ENCODE measurements at places on chromosomes 3 and 15.

GRCh38 chr3:70028361-70028760 lies 28.8 kb downstream of the SAMMSON start:
- no peak for DNase-seq

GRCh38 chr3:98032904-98033303 lies 2.2 kb downstream of the GABRR3 start:
- no peak for DNase-seq

- DNase-seq = no peak
These were observed 14.5 kb upstream of the ONECUT1 start for GRCh38 chr15:52804526-52805081.

- DNase-seq = no peak
These were observed 65.0 kb downstream of the TRIM69 start for GRCh38 chr15:44801364-44801763.

DNA sequence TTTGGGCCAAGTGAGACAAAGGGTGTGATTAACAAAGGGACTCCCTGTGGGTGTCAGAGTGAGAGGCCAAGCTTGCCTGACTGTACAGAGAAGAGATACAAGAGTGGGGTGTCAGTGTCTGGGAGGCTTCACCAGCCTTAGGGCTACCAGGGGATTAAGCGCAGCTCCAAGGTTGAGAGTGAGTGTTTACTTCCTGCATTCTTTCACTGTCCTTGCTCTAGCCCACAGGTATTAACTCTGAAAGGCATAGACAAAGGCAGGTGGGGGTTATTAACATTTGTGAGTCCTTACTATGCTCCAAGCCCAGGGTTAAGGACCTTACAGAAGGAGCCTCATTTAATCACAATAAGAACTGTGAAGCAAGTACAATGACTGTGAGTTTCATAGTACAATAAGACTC lies 107.6 kb downstream of the IL20RB start:
- DNase-seq = no peak

DNA sequence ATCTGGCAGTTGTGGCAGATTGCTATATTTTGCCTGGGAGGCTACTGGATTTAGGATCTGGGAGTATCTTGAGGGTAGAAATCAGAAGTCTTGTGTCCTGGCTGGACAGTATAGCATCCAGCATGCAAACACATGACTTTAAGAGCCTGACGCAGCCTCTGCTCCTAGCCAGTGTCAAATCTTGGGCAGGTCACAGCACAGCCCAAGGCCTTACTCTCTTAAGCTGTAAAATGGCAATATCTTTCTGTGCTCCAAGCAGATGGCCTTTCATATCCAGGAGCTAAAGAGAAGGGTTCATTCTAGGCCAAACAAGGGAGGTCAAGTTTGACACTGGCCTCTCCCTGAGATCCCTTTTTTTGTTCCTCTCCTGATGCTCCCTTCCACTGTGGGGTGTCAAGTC lies 19.8 kb upstream of the RAD18 start:
- no peak for DNase-seq

DNA sequence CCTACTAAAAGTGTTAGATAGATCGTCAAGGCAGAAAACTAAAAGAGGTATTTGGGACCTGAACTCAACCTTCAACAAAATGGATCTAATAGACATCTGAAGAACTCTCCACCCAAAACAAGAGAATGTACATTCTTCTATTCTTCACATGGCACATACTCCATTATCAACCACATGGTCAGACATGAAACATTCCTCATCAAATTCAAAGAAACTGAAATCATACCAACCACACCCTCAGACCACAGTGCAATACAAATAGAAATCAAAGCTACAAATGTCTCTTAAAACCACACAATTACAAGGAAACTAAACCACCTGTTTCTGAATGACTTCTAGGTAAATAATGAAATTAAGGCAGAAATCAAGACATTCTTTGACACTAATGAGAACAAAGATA lies 984.1 kb upstream of the GBE1 start:
- DNase-seq = no peak

- no peak for DNase-seq
These were observed 39.0 kb downstream of the RGMA start for GRCh38 chr15:93049914-93050578.

- DNase-seq = no peak
These were observed 14.7 kb downstream of the IDH2 start for GRCh38 chr15:90087454-90088154.

DNA sequence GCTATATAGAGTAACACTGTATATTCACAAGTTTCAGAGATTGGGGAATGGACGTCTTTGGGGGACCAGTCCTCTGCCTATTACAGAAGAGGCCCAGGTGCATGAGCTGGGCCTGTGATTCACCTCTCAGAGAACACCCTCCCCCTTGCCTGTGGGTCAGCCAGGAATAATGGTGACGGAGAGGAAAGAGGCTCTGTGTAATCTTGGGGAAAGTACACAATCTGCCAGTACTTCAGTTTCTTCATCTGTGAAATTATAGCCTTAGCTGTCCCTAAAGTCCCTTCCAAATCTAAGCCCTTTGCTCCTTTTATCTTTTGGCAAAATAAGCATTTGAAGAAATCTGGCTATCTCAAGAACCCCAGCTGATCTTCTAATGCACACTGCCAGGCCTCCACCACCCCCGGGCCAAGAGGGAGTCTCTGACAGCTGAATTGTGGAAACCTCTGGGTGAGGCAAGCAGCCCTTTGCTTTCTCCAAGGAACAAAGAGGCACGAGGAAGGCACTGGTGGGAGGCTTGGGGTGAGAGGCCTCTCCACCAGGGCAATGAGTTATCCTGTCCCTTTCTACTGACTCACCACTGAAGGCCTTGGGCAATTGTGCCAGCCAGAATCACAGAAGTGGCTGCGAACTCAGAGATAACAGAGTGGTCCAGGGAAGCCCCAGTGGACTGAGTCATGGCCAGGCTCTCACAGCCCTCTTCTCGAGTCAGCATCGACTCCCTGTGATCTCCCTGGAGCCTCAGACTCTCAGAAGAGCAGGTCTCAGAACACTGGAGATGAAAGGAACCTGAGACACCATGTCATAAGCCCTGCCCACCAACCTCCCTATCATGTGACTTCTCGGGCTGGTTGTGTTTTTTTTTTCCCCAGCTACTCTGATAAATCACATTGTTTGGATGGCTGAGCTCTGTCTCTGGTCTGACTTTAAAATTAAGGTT lies 31.8 kb downstream of the CCNL1 start:
- DNase-seq = no peak

DNA sequence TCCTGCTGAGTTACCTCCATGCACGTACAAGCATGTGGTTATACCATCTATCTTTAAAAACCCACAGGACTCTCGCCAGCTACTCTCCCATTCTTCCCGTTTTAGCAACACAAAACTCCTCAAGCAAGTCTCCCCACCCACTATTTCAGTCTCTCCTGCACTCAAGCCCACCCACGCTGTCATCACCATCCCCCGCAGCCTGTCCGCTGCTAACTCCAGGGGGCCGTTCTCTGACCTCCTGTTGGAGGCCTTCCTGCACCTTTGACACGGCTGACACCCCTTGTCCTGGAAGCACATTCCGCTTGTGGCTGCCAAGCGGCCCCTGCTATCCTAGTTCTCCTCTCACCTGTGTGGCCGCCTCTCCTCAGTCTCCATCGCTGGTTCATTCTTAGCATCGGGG lies 7.5 kb upstream of the PCSK6 start:
- no peak for DNase-seq

- no peak for DNase-seq
These were observed 18.6 kb upstream of the PRSS50 start for GRCh38 chr3:46736006-46736872.

GRCh38 chr15:49215768-49216739 lies 46.0 kb downstream of the GALK2 start:
- DNase-seq = peak; percentile 38

GRCh38 chr3:72310419-72311380 lies 525.8 kb upstream of the PROK2 start:
- no peak for DNase-seq

GRCh38 chr15:28123408-28124023 lies 24.4 kb upstream of the OCA2 start:
- DNase-seq = peak; percentile 12

DNA sequence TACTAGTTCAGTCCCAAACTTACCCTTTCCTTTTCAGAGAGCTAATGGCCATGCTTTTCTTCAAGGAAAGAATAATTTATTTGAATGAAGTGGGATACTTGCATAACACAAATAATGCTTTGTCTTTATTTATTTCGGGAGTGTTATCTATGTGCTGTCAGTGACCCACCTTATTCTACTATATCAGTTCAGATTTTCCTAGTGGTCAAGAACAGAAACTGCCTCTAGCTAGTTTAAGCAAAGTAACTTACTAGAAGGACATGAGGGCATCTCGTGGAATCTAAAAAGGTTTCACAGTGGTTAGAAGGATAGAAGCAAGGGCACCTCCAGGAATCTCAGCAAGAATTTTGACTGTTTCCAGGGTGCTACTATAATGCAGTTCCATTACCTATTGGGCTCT lies 3.8 kb upstream of the TIMMDC1 start:
- no peak for DNase-seq

DNA sequence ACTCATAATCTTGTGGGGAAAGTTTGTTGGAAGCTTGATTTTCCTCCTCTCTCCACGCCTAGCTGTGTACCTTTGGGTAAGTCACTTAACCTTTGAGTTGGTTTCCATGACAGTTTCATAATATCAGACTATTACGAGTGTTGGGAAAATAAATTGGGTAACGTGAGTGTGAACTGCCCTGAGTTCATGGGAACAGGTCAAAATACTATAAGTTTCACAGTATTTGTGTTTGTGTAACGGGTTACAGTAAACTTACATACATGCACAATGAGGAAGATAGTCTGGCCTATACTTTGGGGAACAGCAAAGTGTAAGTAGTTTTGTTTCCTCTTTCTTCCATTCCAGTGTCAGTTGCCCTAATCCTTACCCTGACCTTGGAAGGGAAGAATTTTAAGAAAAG lies 509.9 kb downstream of the MECOM start:
- DNase-seq = no peak

- DNase-seq = no peak
These were observed 29.5 kb upstream of the MAGI1 start for GRCh38 chr3:66068255-66068654.

DNA sequence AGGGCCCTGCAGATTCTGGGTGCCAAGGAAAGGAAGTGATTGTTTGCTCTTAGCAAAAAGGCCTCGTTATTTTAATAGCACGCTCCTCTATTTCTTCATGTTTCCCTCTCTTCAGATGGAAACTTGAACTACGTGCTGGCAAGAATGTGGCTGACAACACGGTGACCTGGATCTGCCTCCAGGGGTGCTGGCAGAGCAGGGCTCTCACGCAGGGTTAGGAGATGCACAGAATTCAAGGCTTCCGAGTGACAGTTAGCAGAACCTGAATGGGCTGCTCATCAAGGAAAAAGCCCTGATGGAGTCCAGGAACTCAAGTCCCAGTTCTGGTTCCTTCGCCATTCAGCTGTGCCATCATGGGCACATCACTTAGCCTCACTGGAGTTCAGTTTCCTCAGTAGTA lies 22.7 kb downstream of the CYP19A1 start:
- DNase-seq = no peak

DNA sequence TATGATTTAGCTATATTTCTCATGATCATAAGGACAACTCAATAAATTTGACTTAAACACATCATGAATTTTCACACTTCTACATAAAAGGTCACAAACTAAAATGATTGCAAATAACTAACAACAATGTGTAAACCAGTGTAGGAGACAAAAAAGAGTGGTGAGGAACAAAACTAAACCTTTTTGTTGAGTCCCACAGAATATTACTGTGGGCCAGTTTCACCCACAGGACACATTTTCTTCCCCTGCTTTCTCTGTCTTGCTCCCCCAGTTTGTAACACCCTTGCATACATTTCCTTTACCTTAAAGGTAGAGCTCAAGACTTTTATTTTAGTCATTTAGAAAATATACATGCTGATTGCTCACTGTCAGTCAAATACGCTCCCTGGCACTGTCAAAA lies 130.9 kb upstream of the GOLGA6L6 start:
- DNase-seq = no peak

GRCh38 chr3:120160050-120160449 lies 65.8 kb upstream of the GSK3B start:
- DNase-seq = no peak

DNA sequence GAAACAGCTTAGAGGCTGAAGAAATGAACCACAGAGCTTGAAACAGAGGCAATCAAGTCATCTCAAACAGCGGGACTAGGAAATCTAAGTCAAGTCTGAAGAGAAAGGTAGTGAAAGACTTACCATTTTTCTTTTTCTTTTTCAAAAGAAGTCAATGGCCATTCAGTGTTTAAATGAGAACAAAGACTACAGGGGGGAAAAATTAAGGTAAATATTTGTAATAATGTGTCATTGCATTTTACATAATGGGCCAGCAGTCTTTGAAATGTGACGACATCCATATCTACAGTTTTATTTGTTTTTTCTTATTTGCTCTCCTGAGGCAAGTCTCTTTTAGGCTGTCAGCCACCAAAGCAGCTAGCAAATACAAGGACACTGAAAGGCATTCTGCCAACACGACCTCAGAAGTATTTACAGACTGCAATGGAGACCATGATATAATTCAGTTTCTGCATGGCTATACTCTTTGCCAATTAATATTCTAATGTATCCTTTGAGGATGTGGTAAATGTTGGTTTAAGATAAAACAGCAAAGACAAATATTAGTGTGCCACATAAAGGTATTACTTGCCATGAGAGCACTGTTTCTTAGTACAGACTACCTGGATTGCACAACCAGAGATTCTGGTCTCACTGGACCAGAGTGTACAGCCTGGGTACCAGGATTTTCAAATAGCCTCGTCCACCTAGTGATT lies 307.0 kb upstream of the THBS1 start:
- no peak for DNase-seq
